Diencephalon (tissue), 1 donor: ENCODE measurements at places on chromosomes 7 and 10. TPM values are rescaled to one million over a fixed set of nuclear protein-coding genes. Genes with fewer than 3 reads are reported as not detected.

RAB18 gene
- 149 TPM for total RNA-seq

SPDYE2B gene
- not detected for total RNA-seq

NACAD gene
- total RNA-seq = 7.6 TPM

MEOX2 gene
- total RNA-seq = 0.23 TPM

ZRANB1 gene
- 59.1 TPM for total RNA-seq

SERPINE1 gene
- total RNA-seq = 0.23 TPM

SFMBT2 gene
- 33.7 TPM for total RNA-seq

POR gene
- 62.5 TPM for total RNA-seq

TMEM176A gene
- 1.2 TPM for total RNA-seq

ZNF511 gene
- total RNA-seq = 8.1 TPM

LIPM gene
- total RNA-seq = not detected

KNDC1 gene
- total RNA-seq = 18.5 TPM

NKX2-3 gene
- not detected for total RNA-seq

BICC1 gene
- total RNA-seq = 5.8 TPM

WDR91 gene
- 13.1 TPM for total RNA-seq

PLEKHA8 gene
- total RNA-seq = 28.4 TPM

TEX36 gene
- not detected for total RNA-seq

TEX47 gene
- not detected for total RNA-seq

ZNF282 gene
- 20.1 TPM for total RNA-seq

ADRB1 gene
- 7.6 TPM for total RNA-seq

CUZD1 gene
- 0.69 TPM for total RNA-seq

TBRG4 gene
- total RNA-seq = 49.1 TPM

INSYN2A gene
- total RNA-seq = 22.6 TPM

MNX1 gene
- not detected for total RNA-seq

XRCC2 gene
- 4.6 TPM for total RNA-seq

CRCP gene
- 48.9 TPM for total RNA-seq

MMP21 gene
- 0.46 TPM for total RNA-seq

FOXI2 gene
- not detected for total RNA-seq

OR2A1 gene
- total RNA-seq = not detected

INA gene
- total RNA-seq = 223 TPM

TSPAN13 gene
- total RNA-seq = 111 TPM

WNT2 gene
- total RNA-seq = 2.3 TPM

STK32C gene
- total RNA-seq = 22.4 TPM

OR9A2 gene
- 0.69 TPM for total RNA-seq

ZNF804B gene
- total RNA-seq = 8.3 TPM

PRSS58 gene
- not detected for total RNA-seq

DNAJC12 gene
- total RNA-seq = 25.6 TPM

GPR22 gene
- total RNA-seq = 27.2 TPM
